IMR-90 (cell line): ENCODE measurements at places on chromosomes 7 and 10.

DNA sequence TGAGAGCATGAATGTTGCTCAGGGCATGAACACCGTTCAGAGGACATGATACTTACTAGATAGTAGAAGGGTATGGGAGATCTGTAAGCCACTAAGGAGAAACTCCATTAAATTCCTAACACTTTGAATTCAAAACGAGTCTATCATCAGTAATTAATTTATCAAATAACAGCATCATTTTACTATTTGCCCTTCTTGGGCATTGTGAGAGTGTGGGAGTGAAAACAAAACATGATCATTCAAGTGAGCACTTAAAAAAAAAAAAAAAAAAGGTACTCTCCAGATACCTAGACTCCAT lies 20.5 kb upstream of the ASB15 start:
- no peak for DNase-seq

DNA sequence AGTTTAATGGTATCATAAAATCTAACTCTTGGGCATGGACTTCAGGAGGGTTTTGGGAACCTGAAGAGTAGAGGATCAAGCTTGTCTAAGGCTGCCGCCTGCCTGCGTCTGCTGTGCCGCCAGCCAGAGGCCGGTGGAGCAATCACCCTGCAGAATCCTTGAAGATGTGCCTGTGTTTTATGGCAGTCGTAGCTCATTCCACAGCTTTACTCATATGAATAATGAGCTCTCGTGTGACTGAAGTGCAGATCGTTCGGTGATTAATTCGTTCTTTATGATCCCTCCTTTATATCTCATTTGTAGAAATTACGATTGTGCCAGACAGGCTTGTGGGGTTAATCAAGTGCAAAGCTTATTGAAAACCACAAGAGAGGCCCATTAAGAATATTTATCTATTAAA lies 100.8 kb downstream of the ACTR3B start:
- no peak for DNase-seq

DNA sequence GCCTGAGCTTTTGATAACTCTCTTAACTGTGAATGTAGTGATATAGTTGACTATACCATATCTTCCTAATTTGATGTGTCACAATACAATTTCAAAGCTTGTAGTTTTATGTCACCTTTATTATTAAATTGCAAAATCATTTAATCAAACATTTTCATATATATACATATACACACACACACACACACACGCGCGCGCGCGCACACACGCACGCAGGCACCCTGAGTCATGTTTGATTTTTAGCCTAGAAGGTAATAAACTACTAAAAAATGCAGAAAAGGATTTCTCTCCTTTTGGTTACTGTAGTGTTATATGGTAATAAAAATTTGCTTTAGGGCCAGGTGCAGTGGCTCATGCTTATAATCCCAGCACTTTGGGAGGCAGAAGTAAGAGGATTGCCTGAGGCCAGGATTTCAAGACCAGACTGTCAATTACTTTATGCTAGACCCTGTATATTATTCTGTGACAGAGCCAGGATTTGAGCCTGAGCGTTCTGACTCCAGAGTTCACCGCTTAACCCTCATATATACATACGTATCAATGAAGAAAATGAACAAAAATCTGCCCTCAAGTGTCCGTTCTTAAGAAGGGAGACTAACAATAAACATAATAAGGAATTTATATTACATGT lies 89.6 kb downstream of the PODXL start:
- DNase-seq = no peak

GRCh38 chr10:107653832-107654287 lies 489.4 kb upstream of the SORCS1 start:
- DNase-seq = peak; percentile 5

GRCh38 chr7:78198756-78199155 lies 400.2 kb downstream of the PHTF2 start:
- DNase-seq = peak; percentile 75

DNA sequence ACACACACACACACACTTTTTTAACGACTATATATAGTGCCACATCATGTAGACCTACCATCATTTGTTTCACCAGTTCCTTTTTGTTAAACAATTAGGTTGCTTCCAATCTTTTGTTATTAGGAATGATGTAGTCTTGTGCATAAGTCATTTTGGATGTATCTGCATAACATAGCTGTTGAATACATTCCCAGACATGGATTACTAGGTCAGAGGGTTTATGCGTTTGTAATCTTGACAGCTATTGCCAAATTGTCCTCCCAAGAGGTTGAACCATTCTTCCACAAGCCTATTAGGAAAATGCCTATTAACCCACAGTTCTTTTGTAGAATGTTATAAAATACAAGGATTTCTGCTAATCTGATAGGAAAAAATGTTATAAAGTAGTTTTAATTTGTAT lies 87.3 kb downstream of the PALS2 start:
- peak; percentile 64 for DNase-seq

GRCh38 chr7:147798001-147798400 lies 792.6 kb upstream of the C7orf33 start:
- DNase-seq = no peak

DNA sequence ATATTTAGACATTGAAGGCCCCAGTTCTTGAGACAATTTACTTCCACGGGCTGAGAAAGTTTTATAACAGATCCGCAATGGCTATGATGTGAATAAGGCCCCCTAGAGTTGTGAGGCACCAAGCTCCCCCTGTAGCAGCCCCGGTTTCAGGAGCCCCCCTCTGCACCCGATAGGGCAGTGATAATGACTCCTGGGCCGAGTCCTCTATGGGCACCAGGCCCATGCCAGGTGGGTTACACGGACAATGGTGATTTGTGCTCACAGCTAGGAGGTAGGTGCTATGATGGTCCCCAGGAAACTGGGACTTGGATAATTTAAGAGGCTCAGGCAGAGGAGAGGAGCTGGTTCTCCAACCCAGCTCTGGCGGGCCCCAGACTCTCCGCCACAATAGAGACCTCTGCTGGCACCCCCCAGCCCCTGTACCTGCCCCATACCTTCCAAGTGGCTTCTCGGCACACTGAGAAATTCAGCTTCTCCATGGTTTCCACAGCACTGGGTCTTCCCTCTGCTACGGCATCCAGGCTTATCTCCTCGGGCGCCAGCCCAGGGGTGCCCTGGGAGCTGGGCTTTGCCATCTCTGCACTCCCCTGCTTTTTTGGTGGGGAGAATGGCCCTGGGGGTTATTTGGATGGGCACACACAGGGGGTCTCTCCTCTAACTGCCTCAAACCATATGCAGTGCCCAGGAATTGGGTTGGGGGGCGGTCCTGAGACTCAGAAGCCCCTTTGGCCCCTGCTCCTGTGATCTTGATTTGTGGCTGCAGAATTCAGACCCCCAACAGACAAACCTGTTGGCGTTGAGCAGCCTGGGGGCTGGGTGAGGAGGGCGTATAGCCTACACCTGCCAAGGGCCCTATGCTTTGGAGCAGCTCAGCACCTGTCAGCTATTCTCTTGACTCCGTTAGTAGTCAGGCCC lies 12.2 kb upstream of the KCP start:
- no peak for DNase-seq

DNA sequence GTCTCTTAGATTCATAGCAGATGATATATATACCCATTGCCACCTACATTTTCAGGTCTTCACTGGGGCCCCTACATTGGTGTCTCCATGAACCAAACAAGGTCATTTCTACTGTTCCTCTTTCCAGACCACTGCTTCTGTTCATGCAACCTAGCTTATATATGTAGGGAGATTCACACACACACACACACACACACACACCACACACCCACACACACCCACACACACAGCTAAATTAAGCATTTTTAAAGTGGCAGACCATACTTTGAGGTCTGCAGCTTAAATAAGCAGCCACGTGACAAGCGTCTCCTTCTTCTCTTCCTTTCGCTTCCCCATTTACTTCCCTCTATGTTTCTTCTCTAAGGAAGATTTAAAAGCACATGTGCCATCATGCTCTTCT lies 70.0 kb upstream of the CC2D2B start:
- DNase-seq = no peak

DNA sequence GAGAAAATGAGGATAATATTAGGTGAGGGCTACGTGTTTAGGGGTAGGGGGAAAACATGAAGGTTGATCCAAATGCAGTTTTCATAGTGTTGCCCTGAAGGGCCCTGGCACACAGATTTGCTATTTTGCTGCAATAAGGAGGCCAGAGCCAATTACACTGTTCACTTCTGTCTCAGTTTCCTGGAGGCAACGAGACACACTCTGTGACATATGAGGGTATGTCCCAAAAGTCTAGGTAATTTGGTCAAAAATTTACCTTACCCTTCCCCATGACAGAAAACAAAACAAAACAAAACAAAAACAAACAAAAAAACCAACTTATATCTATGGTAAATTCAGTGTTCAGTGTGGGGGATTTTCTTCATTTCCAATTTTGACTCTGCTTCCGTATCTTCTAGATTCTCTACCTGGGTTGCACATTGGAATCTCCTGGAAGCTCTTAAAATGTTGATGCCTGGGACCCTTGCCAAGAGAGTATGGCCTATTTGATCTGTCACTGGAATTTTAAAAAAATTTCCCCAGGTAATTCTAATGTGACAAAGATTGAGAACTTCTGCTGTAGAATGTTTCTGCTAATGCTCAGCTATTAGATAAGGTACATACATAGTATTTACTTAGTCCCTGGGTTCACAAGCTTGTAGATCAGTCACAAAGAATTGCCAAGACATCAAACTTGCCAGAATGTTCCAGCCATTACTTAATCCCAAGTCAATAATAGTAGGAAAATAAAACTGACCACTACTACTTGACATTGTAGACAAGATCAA lies 139.5 kb downstream of the SEMA3E start:
- no peak for DNase-seq

GRCh38 chr10:12659706-12660105 lies 310.4 kb downstream of the CAMK1D start:
- no peak for DNase-seq

DNA sequence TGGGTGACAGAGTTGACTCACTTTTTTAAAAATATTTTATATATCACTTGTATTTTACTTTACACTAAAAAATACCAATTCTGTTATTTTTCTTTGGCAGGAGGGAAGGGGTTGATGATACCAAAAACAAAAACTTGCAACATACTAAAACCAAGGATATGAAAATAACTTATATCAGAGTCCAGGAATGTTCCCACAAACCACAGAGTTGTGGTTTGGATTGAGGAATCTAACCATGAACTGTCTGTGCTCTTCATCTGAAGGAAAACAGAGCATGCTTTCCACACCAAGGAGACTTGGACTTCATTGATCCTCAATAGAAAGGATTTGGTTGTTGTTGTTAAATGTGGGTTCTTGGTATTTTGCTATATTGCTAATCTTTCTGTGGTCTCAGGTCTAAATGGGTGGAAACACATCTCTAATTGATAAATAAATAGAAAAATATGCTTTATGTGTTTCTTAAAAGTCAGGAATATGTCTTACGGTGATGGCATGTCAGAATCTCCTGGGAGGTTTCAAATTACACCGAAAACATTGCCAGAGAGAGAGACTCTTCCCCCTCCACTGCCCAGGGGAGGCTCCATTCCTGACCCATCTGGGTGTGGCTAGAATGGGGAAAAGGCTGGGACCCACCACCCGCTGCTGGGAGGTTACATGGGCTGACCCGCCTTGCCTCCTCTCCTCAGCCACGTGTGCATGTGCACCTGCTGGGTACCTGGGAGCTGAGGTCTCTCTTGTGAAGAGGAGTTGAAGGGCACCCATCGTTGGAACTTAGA lies 46.9 kb upstream of the STK17A start:
- peak; percentile 91 for DNase-seq

- DNase-seq = no peak
Measured at GRCh38 chr10:33626798-33627466, 292.5 kb upstream of the NRP1 start.

DNA sequence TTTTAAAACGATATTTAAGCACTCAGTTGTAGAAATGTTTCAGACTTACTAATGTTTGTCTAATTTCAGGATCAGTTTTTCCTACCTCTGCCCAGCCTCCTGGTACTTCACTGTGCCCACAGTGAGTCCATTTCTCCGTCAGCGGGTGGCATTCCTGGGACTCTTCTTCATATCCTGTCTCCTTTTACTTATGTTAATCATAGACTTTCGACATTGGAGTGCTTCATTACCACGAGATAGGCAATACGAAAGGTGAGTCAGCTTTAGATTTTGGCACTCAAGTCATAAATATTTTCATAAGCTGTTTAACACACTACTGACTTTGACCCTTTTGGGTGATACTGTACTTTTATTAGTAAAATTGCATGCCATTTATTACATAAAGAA lies 2.1 kb downstream of the ENTPD7 start:
- DNase-seq = peak; percentile 93

DNA sequence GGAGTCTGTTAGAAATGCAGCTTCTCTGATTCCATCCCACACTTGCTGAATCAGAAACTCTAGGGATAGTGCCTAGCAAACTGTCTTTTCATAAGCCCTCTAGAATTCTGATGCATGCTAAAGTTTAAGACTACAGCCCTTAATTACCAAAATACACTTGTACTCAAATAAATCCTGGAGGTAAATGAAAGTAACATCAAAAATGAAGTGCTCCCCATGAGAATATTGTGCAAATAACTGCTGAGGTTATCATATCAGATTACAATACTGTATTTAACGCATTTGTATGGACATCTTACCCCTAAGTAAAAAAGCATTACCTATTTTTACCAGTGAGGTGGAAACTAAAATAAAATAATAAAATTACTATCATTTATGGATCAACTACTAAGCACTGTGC lies 104.7 kb downstream of the CHCHD3 start:
- peak; percentile 11 for DNase-seq

- DNase-seq = no peak
Measured at GRCh38 chr7:159095979-159096411, 48.7 kb downstream of the VIPR2 start.

DNA sequence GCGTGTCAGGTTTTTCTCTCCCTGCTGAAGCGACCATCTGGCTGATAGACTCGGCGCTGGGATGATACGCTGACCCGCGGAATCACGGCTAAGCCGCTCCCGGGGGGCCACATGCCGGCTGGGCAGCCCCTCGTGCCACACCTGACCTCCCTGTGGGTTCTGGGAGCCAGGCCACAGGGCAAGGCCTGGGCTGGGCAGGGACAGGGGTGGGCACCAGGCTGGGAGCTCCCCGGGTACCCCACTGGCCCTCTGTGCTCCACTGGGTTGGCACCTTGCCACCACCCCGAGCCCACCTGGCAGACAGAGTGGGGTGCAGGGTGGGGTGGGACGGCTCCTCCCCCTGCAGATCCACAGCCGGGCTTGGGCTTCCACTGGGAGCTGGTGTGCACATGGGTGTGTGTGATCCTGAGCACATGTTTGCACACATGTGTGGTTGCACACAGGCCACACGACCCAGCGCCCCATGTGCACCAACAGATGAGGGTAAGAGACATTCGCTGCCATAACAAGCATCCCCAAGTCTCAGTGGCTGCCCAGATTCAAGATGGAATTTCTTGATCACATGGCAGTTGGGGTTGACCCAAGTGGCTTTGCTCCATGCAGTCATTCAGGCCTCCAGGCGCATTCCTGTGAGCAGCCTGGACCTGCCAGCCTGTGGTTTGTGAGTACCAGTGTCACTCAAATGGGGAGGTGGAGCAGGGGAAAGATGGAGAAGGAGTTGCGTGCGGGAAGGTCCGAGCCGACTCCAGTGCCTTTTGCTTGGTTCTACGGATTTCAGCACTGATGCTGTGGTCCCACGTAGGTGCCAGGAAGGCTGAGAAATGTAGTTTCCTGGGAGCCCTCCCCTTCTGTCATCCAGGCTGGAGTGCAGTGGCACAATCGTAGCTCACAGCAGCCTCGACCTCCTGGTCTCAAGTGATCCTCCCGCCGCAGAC lies 79.7 kb downstream of the UNCX start:
- no peak for DNase-seq
